Body of pancreas (tissue), 4 donors: ENCODE measurements at places on chromosomes 11 and 22.
A peak's percentile ranks its signal among the peaks of the same experiment; 100 is the strongest.

DNA sequence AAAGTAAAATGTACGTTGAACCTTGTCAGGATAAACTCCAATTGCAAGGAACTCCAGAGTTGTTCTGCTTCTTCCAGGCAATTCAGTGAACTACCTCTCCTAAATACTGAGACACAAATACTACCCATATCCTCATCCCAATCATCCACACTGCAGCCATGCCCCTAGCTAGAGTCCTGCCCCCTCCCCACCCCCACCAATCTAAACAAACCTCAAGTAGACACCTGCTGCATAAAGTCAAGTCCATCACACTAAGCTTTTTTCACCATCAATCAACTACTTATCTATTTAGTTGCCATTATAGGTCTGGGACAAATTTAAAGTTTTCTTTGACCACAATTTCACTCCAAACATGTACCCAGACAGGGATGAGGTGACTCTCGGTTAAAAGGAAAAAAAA is 93.2 kb upstream of the APOA1 start:
- no peak for DNase-seq

DNA sequence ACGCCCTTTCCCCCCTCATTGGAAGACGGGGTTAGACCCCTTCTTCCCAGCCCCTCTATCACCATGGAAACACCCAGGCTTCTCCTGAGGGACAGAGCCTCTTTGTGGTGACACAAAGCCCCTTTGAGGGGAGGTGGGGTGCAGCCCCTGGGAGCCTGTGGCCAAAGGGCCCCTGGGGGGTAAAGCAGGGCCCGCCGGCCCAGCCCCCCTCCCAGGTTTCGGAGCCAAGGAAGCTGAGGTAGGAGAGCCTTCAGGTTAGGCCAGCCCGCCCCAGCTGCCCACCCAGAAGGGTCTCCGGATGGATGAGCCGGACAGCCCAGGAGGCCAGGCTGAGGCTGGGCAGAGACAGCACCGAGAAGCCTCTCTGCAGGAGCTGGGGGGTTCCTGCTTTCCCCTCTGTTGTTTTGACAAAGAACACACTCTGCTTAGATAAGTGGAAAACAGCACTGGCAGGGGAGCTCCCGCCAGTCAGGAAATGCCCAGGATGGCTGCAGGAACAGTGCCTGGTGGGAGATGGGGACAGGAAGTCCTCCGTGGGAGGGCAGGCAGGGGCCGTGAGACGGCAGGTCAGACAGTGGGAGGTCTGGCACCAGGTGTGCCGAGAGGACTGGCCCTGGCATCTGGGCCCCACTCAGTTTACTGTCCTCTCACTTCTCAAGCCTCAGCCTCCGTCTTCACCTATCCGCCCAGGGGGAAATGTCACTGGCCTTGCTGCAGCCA is 18.2 kb downstream of the ARVCF start:
- peak; percentile 36 for DNase-seq

GRCh38 chr11:33700063-33700501 is 544 bp downstream of the C11orf91 start:
- peak; percentile 27 for DNase-seq

DNA sequence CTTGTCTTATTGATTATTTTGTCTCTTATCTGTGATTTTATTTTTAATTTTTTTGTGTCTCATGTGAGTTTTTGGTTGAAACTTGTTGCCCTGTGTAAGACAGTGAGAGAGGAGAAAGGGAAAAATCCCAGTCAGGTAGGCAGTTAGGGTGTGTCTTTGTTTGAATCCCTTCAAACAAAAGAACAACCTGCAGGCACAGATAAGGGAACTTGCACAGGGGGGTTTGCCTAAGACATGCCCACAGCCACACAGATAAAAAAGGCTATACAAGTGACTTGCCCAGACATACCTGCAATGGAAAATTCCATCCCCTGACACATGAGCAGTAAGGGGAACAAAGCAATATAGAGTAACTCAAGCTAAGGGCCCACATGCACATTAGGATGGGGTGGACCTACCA is 127.8 kb upstream of the PLET1 start:
- DNase-seq = no peak

GRCh38 chr11:114089748-114090147 is 30.2 kb downstream of the ZBTB16 start:
- DNase-seq = peak; percentile 59

- no peak for DNase-seq
Observed at GRCh38 chr22:36858966-36859365, 1.8 kb upstream of the NCF4 start.

DNA sequence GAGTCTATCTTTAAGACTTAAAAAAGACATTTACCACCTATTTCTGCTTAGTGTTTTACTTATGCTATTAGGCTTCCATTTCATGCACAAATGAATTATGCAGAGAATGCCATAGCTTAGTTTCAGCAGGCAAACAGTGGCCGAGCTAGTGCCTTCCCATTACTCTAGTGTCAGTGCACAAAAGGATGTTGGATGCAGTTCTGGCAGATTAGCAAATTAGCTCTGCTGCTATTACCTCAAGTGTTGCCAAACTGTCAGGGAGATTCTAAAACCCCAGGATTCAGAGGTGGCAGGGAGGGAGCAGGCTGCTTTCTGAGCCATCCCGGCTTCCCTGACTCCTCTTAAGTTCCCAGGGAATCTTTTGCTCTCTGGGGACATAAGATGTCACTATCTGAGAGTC is 209.4 kb upstream of the NCAM1 start:
- no peak for DNase-seq
